ENCODE measurements at places on chromosomes 6 and 20.

GRCh38 chr20:61169874-61170273, 82.2 kb upstream of the CDH4 start:
- no peak for DNase-seq

- no peak for DNase-seq
These were observed 13.8 kb upstream of the TIAM2 start for GRCh38 chr6:154981079-154981870.

DNA sequence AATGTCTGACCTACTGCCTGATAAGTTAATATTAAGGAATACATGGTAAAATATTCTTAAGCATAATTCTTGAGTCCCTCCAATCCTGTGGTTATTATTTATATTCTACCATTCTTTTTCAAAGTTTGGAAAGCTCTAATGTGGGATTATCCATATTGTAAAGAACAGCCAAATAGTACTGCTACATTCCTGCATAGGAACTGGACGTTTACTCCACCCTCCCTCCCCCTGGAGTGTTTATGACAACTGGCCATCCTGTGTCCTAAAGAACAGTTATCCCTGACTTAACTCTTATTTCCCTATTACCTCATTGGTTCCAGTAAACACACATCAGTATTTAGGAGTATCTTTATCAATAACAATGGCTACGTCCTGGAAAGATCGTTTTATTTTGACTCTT, 308.7 kb upstream of the TFAP2D start:
- DNase-seq = no peak

GRCh38 chr6:149078211-149078782, 239.2 kb upstream of the TAB2 start:
- no peak for DNase-seq

DNA sequence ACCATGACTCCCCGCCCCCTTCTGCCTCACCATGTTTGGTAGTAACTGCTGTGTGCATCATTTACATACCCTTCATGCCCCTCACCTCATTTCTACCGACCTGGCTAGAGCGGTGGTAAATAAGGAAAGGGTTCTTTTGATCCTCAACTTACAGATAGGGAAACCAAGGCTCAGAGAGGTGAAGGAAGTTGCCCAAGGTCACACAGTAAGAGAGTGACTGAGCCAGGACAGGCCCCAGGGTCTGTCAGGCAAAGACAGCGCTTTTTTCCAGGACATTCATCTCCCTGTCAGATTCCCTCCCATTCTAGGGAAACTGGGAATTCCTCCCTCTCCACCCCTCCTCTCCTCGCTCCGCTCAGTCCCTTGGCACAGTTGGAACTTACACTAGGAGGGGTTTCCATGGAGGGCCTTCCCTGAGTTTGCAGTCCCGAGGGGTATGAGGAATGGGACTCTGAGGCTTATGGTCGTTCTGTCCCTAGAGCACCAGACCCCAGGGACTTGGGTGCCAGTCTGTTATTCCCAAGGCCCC, 2.0 kb downstream of the VSTM2L start:
- DNase-seq = no peak

DNA sequence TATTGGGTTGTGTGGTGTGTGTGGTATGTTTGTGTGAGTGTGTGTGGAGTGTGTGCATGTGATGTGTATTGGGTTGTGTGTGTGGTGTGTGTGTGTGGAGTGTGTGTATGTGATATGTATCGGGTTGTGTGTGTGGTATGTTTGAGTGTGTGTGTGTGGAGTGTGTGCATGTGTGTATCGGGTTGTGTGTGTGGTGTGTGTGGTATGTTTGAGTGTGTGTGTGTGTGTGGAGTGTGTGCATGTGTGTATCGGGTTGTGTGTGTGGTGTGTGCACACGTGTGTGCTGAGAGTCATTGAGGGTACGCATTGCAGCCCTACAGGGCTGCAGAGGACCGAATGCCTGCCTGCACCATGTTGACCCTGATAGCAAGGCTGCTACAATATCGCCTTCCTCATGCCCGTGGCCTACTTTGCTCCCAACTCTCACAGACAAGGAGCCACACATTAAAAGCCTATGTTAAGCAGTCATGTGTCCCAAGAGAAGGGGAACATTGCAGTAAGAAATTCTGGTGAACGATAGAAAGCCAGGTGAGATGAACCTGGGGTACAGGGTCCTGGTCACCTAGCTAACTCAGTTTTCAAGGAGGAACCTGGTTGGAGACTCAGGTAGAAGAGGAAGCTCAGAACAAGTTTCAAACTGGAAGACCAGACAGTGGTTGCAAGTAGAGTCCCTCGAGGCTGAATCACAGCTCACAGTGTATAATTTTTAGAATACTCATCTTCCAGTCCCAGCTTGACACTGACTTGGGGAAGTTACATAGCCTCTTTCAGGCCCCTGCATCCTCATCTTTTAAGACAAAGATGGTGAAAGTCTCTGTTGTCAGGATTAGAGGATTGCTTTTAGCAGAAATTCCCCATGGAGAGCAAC, 45.7 kb upstream of the TMEM170B start:
- no peak for DNase-seq

DNA sequence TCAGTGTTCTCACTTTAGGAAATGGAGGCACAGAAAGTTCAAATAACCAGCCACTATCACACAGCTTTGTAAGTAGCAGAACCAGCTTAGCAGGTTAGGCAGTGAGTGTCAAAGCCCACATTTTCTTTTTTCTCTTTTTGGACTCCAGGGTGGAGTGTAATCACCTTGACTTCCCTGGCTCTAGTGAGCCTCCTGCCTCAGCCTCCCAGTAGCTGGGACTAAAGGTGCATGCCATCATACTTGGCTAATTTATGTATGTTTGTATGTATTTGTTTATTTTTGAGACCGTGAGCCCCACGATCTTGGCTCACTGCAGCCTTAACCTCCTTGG, 7.8 kb upstream of the NCOA3 start:
- DNase-seq = no peak

- DNase-seq = no peak
These were observed 41.6 kb upstream of the SLC22A2 start for GRCh38 chr6:160300076-160300695.

GRCh38 chr6:155543166-155543847, 87.7 kb upstream of the NOX3 start:
- DNase-seq = no peak

GRCh38 chr6:37007340-37008043, 2.0 kb downstream of the FGD2 start:
- no peak for DNase-seq

DNA sequence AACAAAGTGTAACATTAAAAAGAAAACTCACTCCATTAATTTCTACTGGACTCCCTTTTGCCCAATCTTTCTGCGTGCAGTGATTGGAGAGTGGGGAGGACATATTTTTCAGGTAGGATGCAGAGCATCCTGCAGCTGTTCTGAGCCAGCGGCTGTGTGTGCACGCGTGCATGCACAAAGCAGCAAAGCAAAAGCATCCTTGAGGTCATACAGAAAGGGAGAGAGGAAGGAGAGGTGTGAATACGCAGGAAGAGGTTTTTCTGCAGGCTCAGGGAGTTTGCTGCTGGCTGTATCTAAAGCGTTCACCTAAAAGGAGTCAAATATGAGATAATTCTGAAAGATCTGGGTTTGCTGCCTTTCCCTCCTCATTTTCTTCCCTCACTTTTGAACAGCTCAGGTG, 108.4 kb downstream of the HUS1B start:
- DNase-seq = no peak

- DNase-seq = no peak
These were observed 466.3 kb upstream of the CDH4 start for GRCh38 chr20:60785785-60786184.

GRCh38 chr20:14507711-14508110, 170.3 kb upstream of the FLRT3 start:
- no peak for DNase-seq

GRCh38 chr6:6512711-6513110, 75.8 kb upstream of the LY86 start:
- no peak for DNase-seq

GRCh38 chr20:49167811-49168507, 20.2 kb downstream of the STAU1 start:
- DNase-seq = no peak

DNA sequence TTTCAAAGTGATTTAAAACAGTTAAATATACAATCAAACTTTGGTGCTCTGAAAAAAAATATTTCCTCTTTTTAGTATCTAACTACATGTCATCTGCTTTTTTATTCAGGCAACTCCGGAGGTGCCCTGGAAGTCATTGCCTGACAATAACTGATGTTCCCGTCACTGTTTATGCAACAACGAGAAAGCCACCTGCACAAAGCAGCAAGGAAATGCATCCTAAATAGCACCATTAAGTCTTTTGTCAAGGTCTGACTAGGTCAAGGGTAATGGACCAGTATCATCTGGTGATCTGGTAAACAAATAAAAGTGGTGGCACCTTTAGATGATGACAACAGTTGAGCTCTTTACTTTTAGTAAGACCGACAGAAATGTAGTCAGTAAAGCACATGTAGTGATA, 13.2 kb downstream of the FAM229B start:
- no peak for DNase-seq

DNA sequence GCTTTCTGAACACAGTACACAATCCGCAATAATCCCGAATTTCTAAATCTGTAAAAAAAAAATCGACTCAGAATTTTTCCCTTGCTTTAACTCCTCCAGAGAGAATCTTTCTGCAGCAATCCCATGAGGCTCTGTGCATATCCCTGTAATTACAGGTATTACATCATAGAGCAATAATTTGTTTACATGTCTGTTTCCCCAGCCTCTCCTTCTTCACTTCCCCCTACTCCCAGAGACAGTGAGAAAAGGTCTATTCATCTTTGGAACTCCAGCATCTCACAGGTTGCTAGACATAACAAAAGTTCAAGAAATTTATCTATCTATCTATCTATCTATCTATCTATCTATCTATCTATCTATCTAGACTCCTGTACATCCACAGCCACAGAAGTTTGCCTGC, 26.0 kb downstream of the KLHL31 start:
- no peak for DNase-seq

GRCh38 chr20:15571056-15571455, 1002.2 kb downstream of the KIF16B start:
- DNase-seq = no peak

DNA sequence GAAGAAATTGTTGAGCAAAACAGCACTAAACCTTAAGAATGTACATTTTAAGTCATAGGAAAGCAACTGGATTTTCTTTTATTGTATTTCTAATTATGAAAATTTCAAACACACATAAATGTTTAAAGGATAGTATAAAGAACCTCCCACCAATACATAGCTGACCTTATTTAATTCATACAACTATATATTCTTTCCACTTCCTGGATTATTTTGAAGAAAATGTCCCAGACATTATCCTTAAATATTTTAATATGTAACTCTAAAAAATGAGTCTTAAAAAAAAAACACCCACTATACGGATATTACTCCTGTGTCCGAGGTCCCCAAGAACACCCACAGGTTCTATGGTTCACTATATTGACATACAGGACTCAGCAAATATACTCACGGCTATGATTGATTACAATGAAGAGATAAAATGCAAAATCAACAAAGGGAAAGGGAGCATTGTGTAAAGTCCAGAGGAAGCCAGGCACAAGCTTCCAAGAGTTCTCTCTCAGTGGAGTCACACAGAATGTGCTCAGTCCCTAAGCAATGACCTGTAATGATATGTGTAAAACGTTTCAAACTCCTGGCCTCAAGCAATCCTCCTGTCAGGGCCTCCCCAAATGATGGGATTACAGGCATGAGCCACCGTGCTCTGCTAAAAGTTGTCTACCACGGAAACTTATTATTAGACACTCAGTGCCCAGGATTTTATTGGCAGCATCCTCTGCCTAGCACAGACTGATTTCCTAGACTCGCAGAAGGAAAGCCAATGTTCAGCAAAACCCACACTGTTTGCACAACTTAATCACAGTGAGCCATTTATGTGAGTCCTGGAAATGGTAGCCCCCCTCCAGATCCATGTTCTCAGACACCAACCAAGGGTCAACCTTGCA, 23.2 kb downstream of the GLYATL3 start:
- no peak for DNase-seq

DNA sequence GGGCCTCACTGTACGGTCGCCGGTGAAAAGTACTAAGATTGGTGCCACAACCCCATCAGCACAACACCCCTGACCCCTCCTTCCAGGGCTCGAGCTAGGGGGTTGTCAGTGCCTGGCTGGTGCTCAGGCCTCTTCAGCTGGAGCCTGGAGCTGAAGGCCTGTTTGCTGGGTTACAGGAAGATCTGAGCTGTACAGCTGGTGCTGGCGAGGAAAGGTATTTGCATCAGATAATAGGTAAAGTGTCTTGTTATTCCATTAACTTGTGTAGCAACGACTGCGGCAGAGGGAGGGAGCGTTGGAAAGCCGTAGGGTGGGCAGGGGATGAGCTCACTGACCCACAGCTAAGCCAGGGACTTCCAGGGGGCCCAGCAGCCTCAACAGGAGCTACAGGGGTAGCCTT, 15.8 kb upstream of the SIRPA start:
- DNase-seq = no peak

- DNase-seq = no peak
These were observed 23.2 kb upstream of the FAM135A start for GRCh38 chr6:70390067-70390466.

DNA sequence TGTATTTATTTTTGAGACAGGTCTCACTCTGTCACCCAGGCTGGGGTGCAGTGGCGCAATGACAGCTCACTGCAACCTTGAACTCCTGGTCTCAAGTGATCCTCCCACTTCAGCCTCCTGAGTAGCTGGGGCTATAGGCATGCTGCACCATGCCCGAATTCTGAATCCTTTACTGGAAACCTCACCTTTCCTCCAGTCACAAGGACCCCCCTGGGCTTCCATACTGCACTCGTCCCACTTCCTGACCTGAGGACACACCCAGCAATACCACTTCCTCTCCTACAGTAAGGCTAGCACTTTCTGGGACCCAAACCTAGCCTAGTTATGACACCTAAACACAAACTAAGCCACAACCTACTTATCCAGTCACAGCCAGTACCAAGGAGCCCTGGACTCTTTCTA, 68.2 kb downstream of the FAM217A start:
- no peak for DNase-seq

- no peak for DNase-seq
These were observed 224.0 kb downstream of the MYLK4 start for GRCh38 chr6:2526766-2527165.

- no peak for DNase-seq
These were observed 2.1 kb downstream of the MAFB start for GRCh38 chr20:40686893-40687292.

- DNase-seq = no peak
These were observed 169.8 kb downstream of the SAMD5 start for GRCh38 chr6:147678253-147678652.

GRCh38 chr6:43673444-43674084, 14.0 kb downstream of the MRPS18A start:
- DNase-seq = no peak

DNA sequence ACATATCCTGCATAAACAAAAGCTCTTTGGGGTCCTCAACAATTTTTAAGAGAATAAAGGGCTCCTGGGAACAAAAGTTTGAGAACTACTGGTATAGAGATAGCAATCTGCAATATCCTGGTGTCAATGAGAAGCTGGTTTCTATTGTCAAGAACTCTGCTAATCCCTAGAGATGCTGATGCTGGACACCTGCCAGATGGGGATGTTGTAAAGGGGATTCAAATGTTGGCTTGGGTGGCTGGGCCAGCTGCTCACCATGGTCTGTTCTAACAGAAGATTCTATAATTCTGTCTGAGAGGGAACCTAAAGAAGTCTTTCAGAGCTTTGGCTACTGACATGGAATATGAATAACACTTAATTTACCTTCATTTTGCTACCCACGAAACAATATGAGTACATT, 137.8 kb downstream of the BTBD9 start:
- DNase-seq = no peak

- no peak for DNase-seq
These were observed 23.7 kb upstream of the HLA-DQA1 start for GRCh38 chr6:32613475-32613874.

- peak; percentile 33 for DNase-seq
These were observed 97.5 kb downstream of the PSMG4 start for GRCh38 chr6:3356056-3356823.
